ENCODE measurements at places on chromosomes 11 and 22.

- no peak for DNase-seq
These were observed 394 bp downstream of the KIAA1671 start for GRCh38 chr22:24952837-24953383.

GRCh38 chr22:32569956-32570355 is 95.3 kb downstream of the FBXO7 start:
- DNase-seq: no peak

DNA sequence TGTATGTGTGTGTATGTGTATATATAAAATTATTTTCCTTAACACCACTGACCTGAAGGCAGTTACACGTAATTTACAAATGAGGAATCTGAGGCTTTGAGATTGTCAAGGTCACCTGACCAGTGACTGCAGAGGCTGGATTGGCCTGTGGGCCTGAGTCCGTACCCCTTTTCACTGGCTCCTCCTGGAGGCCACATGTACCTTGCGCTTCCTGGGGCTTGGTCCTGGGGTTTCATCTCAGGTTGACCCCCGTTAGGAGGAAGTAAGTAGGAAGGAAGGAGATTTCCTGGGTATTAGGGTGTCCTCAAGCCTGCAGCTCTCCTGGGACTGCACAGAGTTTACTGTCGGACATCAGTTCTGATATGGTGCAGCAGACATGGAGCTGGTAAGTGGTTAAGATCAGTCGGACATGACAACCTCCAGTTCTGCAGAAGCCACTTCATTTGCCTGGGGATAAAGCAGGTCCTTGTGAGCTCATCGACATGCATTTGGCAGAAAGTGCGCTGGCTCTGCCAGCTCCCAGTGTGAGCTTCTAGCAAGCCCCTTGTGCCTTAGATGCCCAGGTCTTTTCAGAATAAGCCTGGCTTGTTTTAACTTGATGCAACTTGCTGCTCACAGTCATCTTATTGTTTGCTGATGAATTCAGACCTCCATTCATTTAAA is 36.6 kb downstream of the ST3GAL4 start:
- no peak for DNase-seq

DNA sequence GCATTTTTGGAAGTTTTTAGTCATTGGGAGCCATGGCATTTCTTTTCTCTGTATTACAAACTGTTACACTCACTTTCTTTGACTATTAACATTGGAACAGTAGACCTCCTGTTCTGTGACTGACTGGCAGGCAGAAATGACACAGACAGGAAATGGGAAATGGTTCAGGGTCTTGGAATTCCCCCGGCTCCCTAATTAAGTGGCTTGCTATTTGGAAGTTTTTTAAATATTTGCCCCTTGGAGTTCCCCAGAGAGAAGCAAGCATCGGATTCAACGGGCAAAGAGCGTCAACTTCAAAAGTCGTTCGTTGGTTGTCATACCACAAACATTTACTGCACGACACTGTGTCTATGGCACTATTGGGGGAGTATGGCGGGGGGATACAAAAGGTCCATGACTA is 1.1 kb upstream of the BIRC2 start:
- no peak for DNase-seq

DNA sequence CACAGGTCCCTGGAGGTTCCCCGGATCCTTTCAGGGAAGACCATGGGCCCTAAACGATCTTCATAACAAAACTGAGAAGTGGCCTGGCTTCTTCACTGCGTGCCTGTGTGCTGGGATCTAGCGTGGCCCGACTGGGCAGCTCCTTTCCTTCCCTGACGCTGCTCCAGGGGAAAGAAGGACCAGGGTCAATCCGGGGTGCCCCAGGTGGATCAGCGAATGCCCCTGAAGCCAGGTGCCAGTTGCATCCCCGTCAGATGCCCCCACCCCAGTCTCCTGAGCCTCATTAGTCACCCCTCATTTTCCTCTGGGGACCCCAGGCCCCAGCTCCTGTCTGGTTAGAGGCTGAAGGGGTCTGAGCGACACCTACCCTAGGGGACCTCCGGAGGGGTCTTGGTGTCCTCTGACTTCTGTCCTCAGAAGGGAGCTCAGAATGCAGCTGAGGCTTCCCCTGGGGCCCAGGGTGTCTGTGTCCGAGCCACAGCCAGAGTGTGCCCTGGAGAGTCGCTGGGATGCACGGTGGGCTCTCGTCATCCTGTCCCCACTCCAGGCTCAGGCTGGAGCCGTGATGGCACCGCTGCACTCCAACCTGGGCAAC is 18.7 kb upstream of the MUC6 start:
- DNase-seq: no peak

All from stimulated activated CD4-positive, alpha-beta T cell treated with anti-CD3 and anti-CD28 coated beads, TNF-alpha, amount 100 ng/mL, for 48 hours (primary cell).